Immature natural killer cell (primary cell): ENCODE measurements at places on chromosomes 7 and 10. TPM values are rescaled to one million over a fixed set of nuclear protein-coding genes. Genes with fewer than 3 reads are reported as not detected.

Gene UTF1
- not detected for polyA plus RNA-seq

Gene MRLN
- not detected for polyA plus RNA-seq

Gene MACC1
- polyA plus RNA-seq, result 0.03 TPM

Gene CYP3A4
- polyA plus RNA-seq, result not detected

Gene KBTBD2
- 31.3 TPM for polyA plus RNA-seq

Gene RBP4
- polyA plus RNA-seq, result not detected
